NCI-H524 treated with DMSO at 0.1 percent for 48 hours (cell line): ENCODE measurements at places on chromosomes 16 and 17.

DNA sequence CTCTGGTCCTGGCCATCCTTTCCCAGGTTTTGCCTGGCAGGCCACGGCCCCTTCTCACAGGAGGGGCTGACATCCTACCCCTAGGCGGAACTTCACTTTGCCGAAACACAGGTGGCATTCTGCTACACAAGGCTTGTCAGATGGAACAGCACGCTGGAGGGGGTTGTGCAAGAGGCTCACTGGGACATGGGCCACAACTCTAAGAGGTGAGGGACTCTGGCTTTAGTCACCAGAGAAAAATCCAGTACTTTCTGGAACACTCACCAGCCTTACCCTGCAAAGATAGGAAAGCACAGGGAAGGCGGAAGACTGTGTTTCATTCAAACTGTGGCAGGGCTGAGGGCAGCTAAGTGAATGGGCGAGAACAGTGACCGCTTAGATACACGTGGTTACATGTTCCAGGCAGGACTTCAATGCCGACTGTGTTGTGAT, 18.3 kb downstream of the CDC42EP4 start:
- DNase-seq: no peak

DNA sequence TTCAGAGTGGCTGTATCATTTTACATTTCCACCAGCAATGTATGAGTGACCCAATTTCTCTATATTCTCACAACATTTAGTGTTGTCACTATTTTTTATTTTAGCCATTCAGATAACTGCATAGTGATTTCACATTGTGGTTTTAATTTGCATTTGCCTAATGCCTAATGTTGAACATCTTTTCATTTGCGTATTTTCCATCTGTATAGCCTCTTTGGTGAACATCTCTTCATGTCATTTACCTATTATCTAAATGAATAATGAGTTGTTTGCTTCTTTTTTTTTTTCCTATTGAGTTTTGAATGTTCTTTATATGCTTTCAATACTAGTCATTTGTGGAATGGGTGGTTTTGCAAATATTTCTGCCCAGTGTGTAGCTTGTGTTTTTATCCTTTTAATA, 120.9 kb upstream of the CPHXL start:
- no peak for DNase-seq

GRCh38 chr17:43695970-43696865, 34.5 kb upstream of the MEOX1 start:
- no peak for DNase-seq

- no peak for DNase-seq
Measured at GRCh38 chr17:20997711-20998570, 44.9 kb downstream of the USP22 start.

- DNase-seq: peak; percentile 80
Measured at GRCh38 chr17:75633486-75634375, 497 bp downstream of the SMIM5 start.
